SK-N-SH treated with all-trans-retinoic acid at 6 μM for 48 hours (cell line): ENCODE measurements at places on chromosomes 2 and 18.

DNA sequence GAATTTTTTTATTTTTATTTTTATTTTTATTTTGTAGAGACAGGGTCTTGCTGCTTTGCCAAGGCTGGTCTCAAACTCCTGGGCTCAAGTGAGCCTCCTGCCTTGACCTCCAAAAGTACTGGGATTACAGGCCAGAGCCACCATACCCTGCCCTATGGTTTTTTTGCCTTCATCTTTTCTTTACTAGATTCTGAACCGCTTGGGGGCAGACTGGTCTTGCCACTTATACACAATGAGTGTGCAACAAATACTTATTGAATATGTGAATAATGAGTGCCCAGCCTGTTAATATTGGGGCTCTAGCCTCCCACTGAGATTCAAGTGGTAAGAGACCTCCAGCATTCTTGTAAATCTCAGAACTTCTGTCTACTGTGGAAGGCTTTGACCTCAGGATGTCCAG, 3.9 kb downstream of the NCK2 start:
- no peak for ATAC-seq

GRCh38 chr18:45837283-45838070, 12.0 kb downstream of the SIGLEC15 start:
- ATAC-seq: peak; percentile 66

DNA sequence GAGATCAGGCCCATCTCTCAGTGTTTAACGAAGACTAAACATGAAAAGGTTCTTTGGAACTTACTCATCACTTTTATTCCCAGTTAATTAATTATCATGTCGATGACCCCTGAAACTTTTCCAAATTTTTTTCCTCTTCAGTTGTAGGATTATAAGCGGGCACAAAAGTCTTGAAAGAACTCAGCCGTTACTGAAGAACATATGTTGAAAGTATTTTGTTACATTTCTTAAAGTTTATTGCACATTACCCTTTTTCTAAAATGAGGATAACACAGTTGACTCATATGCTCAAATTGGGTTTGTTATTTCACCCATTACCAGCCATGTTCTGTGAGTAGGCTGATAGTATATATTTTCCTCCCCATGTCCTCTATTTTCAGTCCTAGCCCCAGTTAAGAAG, 75.9 kb upstream of the COL3A1 start:
- ATAC-seq: no peak

DNA sequence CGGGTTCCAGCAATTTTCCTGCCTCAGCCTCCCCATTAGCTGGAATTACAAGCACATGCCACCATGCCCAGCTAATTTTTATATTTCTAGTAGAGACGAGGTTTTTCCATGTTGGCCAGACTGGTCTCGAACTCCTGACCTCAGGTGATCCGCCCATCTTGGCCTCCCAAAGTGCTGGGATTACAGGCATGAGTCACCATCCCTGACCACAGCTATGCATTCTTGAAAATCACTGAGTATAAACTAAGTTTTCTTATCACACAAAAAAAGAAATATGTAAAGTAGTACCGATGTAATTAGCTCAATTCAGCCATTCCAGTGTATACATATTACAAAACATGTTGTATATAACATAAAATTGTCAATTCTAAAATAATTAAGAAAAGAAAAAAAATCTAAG, 232.7 kb downstream of the MBD2 start:
- ATAC-seq: no peak

DNA sequence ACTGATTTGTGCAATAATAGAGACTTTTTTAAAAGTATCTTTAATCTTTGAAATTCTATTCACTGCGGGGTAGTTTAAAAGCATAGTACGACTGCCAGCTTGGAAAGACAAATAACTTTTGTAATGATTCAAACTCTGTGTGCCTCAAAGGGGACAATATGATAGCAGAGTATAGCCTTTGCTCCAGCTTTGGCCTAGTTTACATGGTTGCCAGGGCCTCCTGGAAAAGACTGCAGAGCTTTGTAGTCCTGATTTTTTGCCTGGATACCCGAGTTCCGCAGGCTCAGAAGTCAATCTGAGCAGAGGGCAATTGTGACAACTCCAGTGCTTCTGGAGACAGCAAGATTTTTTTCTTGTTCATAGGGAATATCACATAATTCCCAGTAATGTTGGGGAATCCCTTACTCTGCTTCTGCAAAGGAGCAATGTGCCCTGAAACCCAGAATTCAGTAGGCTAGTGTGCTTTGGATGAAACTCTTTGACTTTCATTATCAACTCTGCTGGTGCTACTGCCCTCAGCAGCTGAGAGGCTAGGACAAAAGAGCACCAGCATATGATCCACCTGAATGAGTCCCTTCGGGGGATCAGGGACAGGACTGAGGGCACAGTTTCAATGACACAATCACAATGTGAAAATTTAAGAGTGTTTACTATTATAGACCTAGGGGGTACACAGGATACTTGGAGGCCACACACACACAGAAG, 768.1 kb downstream of the TMEM182 start:
- ATAC-seq: no peak

- no peak for ATAC-seq
Measured at GRCh38 chr18:13376841-13377351, 158.3 kb downstream of the LDLRAD4 start.

DNA sequence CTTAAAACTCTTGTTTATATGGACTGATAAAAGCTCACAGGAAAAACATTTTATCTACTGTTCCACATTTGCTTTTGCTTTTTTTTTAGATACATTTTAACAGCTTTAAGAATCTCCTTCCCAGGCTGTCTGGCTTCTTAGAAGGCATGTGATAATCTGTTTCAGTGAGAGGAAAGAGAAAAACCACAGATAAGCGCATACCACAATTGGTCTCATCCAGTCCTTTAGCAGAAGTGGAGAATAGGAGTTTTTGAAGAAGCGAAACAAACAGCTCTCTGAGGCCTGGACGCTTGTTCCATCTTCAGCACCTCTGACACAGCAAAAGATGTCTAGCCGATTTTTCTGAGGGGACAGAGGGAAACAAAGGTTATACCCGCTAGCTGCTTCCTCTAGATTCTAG, 37.6 kb downstream of the RMC1 start:
- ATAC-seq: no peak

GRCh38 chr2:215882689-215883088, 130.7 kb downstream of the MREG start:
- ATAC-seq: no peak

GRCh38 chr2:140248623-140249022, 1468.4 kb upstream of the NXPH2 start:
- no peak for ATAC-seq

DNA sequence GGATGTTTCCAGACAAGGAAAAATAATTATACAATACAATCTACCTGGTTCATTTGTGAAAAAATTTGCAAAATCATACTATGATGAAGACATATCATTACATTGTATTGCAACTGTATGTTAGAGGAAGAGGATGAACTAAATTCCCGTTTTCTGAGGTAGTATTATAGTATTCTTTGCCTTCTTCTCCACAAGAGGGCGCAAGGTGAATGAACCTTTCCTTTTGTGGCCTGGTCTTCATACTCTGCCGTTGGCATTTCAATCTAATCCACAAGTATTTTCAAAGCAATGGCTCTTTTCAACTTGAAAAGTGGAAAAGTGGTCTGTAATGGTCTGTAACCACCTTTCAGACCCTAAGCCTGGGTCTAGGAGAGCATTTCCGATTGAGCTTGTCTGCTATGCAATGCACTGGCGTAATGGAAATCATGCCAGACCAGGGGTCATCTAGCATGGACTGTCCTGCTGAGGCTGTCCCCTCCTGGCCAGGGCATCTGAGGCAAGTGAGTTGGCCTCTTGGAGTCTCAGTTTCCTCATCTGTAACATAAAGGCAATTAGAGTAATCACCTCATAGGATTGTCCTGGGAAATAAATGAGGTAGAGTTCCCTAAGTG, 30.8 kb upstream of the ZNF396 start:
- ATAC-seq: peak; percentile 95

GRCh38 chr18:60162388-60162787, 210.2 kb downstream of the MC4R start:
- ATAC-seq: no peak

- no peak for ATAC-seq
Measured at GRCh38 chr18:31678425-31678824, 6.0 kb downstream of the B4GALT6 start.

DNA sequence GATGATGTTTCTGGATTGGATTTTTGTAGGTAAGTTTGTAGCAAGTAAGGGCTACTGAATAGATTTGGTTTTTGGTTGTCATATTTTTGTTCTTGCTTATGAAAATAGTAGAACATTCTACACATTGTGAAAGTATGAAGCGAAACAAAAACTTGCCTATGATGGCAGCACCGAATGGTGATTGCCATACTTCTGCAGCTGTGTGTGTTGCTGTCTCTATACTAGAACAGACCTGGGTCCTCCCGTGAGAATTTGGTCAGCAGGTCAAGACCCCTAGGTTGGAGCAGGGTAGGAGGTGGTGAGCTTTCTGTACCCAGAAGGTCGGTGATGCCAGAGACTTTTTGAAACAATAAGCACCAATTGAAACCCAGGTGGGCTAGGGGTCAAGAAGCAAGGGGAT, 322.6 kb downstream of the PRKCE start:
- no peak for ATAC-seq

- no peak for ATAC-seq
Measured at GRCh38 chr2:191721331-191721730, 43.4 kb downstream of the NABP1 start.

DNA sequence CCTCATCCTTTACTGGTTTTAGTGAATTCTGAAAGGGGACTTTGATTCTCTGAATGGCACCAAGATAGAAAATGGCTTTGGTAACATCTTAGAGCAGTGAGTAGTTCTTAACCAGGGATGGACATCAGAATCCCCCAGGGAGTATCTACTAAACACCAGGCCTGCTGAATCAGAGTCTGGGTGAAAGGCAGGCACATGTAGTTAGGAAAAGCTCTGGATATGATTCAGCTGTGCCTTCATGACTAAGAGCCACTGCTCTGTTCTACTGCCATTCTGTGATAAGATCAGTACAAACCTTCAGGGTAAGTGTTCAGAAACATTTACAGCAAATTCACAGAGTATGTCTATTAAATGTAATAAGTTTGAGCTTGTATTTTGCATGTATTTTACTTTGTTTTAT, 46.2 kb upstream of the B3GNT2 start:
- peak; percentile 89 for ATAC-seq

DNA sequence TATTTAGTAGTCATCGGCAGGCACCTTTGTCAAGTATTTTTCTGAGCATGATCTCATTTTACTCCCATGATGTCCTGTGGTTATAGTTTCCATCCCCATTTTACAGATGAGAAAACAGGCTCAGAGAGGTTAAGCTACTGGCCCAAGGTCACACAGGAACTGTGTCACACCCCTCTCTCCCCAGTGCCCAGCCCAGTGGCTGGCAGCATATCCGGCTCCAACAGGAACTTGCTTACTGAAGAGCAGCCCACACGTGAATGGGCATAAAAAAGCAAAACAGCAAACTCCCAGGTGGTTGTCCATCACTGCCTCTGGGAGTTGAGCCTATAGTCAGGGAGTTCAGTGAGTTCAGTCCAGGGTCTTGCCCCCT, 8.3 kb upstream of the KLF11 start:
- ATAC-seq: no peak

GRCh38 chr2:204835786-204836185, 290.5 kb downstream of the PARD3B start:
- no peak for ATAC-seq

GRCh38 chr2:22842205-22842869, 542.6 kb upstream of the KLHL29 start:
- ATAC-seq: no peak

DNA sequence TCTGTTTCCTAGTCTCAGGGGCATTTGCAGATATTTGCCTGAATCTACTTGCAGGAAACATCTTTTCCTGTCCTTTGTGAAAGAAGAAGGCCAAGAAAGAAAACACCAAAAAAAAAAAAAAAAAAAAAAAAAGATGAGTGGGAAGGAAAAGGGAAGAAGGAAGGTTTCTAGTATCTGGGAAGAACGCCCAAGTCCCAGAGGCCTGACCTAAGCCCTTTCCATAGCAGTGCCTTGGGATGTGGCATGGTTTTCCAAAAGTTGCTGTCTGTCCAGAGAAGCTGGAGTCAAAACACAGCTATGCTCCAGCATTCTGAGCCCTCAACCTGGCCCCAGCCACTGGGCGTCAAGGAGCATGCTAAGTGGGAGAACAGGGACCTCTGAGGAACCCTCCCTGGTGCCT, 123.5 kb downstream of the INHBB start:
- ATAC-seq: no peak

DNA sequence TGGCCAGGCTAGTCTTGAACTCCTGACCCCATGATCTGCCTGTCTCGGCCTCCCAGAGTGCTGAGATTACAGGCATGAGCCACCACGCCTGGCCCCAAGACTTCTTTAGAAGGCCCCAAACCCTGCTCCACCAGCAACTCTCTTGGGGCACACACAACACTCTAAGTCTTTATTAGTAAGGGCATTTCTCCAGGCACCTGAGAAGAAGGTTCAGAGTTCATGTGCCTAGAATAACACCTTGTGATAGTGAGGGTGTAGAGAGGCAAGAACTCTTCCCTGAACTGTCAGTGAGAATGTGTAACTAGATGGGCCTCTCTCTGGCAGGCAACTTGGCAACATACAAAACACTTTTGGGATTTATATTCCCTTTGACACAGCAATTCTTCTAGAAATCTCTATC, 43.8 kb downstream of the SH2D6 start:
- ATAC-seq: no peak

- no peak for ATAC-seq
Measured at GRCh38 chr2:28568036-28568435, 72.2 kb downstream of the PLB1 start.

DNA sequence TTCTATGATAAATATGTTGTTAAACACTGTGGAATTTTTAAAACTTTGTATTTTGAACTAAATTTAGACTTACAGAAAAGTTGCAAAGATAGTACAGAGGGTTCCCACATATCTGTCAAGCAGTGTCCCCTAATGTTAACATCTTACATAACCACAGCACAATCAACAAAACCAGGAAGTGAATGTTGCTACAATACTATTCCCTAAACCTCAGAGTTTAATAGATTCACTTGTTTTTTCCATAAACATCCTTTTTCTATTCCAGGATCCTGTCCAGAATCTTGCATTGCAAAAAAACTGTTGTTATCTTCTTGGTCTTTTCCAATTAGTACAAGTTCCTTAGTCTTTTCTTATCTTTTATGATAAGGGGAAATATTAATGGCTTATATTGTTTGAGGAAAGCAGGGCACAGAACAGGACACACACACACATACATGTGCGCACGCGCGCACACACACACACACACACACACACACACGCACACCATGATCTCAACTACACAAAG, 251.1 kb upstream of the TRIB2 start:
- no peak for ATAC-seq

- ATAC-seq: no peak
Measured at GRCh38 chr18:2912357-2913299, 65.8 kb downstream of the EMILIN2 start.

GRCh38 chr2:126657148-126657635, 1.2 kb downstream of the GYPC start:
- no peak for ATAC-seq

DNA sequence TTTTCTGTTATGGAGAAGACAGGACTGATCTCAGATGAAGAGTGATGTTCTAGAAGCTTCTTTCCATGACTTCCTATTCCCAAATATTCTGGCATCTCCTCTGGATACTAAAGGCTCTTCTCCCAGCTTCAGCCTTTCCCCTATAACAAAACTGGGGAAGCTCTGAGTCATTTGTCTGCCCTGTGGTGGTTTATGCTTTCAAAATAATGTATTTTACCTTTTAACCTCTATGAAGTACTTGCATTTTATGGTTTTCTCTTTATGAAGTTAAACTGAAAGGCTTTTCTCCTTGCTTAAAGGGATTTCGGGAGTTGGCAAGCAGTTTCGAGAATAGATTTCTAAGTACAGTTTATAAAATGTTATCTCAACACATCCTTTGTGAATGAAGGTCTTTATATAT, 104.4 kb downstream of the TANC1 start:
- ATAC-seq: no peak
